ENCODE measurements at places on chromosomes 12 and 14.

DNA sequence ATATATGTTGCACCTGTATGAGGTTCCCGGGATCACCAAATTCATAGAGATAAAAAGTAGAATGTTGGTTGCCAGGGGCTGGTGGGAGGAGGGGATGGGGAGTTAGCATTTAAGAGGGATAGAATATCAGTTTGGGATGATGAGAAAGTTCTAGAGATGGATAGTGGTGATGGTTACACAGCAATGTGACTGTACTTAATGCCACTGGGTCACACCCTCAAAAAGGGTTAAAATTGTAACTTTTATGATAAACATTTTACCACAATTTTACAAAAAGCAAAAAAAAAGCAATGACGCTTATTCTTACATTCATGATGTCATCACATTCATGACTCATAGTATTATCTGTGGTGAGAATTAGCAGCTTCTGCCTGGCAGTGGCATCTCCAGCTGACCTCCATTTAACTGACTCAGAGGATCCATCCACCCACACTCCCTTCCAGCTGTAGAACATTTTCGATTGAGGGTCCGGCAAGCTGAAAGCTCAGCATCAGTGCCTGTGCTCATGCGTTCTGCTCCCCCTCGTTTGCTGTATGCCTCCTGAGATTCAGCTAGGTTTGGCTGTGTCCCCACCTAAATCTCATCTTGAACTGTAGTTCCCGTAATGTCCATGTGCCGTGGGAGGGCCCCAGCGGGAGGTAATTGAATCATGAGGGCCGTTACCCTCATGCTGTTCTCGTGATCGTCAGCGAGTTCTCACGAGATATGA lies 64.8 kb upstream of the TMEM260 start:
- DNase-seq = no peak

- DNase-seq = no peak
Measured at GRCh38 chr12:123153906-123154305, 3.0 kb upstream of the PITPNM2 start.

DNA sequence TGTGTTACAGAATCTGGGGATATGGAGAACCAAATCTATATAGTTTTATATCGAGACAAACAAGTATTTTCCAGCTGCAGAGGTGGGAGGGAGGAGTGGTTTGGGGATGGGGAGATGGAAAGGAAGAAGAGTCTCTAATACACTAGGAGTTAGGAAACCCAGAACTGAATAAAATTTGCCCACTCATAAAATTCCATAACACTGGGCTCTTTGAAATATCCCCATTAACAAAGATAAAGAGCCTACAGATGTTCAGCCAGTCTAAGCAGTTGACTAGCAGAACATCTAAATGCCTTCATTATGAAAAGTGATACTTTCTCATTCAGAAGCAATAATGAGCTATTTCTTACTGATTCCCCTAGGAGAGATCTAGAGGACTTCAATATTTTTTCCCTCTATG lies 151.7 kb upstream of the GZMB start:
- no peak for DNase-seq

DNA sequence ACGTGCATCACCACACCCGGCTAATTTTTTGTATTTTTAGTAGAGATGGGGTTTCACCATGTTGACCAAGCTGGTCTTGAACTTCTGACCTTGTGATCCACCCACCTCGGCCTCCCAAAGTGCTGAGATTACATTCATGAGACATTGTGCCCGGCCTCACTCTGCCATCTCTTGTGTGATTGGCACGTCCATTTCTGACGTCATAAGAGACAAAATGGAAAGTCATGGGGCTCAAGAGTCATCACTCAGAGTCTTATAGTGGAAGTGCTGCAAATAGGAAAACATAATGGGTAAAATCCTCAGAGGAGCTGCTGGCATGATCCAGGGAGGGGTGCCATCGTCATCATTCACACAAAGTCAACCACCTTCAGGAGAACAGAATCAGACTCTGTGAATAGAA lies 54.2 kb upstream of the GPATCH2L start:
- no peak for DNase-seq

DNA sequence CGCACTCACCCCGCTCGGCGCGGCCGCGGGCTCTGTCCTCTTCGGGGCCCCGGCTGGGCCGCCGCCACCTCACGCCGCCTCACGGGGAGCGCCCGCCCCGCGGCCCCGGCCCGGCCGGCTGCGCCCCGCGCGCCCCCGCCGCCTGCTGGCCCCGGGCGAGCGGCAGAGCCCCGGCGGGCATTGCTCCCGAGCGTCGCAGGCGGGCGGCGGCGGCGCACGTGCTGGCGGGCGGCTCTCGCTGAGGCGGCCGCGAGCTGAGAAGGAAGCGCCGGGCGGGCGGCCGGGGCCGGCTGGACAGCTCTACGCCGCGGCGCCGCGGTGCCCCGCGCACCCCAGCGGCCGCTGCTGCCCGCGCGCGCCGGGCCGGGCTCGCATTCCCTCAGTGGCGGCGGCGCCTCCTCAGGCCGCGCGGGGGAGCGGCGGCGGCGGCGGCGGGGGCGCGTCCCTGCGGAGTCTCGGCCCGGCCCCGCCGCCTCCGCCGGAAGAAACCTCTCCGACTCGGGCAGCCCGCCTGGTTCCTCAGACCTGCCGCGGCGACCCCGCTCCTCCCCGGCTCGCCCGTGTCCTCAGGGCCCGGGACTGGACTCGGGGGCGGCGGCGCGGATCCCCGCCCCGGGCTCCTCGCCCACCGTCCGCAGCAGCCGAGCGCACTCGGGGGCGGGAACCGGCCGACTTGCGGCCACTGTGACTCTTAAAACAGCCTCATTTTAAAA lies at the start of gene PITPNM2:
Gene PITPNM2 (minus strand): TSS at position 347 of the 713 bp plus-strand sequence. CDS start 116,500 bp downstream, outside the sequence.
- DNase-seq = no peak

- no peak for DNase-seq
Measured at GRCh38 chr12:114711689-114712152, 27.7 kb upstream of the TBX3 start.

- no peak for DNase-seq
Measured at GRCh38 chr12:80222261-80222660, 122.9 kb downstream of the OTOGL start.

DNA sequence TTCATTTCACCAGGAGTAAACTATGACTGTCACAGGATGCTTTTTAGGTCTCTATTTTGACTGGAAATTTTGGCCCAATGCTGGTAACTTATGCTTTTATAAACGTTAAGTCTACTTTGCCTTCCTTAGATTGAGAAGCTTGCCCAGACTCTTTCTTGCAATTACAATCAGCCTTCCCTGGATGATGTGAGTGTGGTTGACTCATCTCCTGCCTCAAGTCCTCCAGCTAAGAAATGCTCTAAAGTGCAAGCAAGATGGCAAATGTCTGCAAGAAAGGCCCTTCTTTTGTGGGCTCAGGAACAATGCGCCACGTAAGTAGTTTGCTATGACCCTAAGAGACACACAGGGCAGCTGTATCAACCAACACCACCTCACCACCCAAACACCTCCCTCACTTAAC lies 96.9 kb downstream of the SYNE2 start:
- no peak for DNase-seq

DNA sequence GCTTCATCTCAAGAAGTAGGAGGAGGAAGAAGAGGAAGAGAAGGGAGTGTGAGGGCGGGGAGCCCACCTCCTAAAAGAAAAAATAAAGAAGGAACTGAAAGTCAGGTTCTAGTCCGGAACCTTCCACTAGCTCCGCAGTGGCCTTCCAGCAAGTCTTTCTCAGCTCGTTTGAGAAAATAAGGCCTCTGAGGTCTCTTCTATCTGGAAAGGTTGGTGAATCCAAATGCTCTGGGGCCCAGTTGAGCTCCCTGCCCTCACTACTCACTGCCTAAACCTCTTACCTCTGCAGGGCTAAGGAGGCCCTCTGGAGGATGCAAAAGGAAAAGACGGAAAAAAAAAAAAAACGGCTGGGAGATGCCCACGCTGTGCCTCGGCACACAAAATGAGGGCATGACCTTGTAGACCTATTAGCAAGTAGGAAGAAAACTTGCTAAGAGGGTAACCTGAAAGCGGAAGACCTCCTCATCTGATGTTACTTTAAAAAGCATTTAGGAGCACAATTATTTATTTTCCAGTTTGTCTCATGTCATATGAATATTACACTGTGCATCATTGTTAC lies 35.9 kb downstream of the FBLN5 start:
- DNase-seq = no peak

- DNase-seq = no peak
Measured at GRCh38 chr12:103482365-103482764, 13.4 kb downstream of the C12orf42 start.

GRCh38 chr12:67364228-67364627 lies 95.1 kb downstream of the CAND1 start:
- no peak for DNase-seq

DNA sequence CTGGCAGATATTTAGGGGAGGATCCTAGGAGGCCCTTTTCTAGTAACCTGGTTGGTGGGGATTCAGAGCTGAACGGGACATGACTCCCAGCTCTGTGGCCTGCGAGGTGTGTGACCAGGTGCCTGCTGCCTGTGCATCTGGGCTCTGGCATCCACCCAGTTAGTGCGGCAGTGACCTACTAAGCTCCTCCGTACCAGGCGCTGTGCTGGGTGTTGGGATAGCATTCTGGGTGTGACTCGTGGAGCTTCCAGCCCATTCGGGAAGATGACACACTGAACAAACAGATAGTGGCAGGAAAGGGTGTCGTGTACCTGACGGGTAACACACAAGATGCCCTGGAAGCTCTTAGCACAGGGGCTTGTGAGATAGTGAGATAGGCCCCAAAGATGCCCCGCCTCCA lies 80.9 kb downstream of the ACACB start:
- no peak for DNase-seq

- no peak for DNase-seq
Measured at GRCh38 chr12:31965090-31965489, 5.9 kb downstream of the RESF1 start.

- no peak for DNase-seq
Measured at GRCh38 chr14:22606380-22606779, 8.3 kb downstream of the ABHD4 start.

DNA sequence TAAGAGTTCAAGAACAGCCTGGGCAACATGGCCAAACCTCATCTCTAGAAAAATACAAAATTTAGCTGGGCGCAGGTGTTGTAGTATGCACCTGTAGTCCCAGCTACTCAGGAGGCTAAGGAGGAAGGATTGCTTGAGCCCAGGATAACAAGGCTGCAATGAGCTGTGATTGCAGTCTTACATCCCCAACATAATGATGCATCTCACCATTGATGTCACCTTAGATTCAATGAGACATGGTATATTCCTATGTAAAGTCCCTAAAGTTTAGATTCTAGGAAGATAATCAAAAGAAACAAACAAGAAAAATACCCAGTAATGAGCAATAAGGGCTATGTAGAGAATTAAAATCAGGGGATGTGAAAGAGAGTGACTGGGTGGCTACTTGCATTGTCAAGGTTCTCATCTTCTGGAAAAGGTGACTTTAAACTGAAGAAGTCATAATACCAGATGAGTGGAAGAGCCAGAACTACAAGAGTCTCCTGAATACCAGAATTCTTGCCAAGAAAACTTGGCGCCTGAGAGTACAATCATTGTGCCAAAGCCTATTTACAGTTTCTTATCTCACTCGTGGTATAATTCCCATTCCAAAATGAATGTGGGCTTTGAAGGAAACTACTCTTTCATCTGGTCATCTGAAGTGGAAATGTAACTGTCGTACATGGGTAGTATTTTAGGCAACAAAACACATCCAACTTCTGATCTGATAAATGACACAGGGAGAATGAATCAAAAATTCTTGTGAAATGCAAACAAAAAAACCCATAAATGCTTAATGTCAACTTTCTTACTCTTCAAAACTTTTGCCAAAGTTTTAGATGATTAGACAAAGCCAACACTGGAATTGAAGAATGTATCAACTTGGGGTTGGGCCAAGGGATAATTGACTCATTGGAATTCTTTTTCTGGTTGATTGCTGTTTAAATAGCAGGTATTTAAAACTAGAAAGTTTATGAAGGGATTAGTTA lies 81.1 kb upstream of the ST8SIA1 start:
- DNase-seq = no peak

DNA sequence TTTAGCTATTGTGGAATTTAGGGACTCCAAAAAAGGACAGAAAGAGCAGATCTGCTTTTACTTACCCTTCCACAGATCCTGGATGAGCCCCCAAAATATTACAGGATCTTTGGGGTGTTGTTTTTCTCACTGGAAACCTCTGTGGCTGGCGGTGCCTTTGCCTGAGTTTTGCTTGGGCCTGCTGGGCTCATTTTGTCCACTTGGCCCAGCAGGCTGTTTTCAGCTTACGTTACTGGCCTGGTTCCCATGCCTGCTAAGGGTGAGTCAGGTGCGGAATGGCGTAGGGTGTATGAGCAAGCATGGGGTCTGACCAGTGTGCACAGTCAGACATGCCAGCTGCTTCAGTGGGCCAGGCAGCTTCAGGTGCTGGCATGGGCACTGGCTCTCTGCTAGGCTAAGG lies 45.8 kb downstream of the HSD17B6 start:
- DNase-seq = no peak

DNA sequence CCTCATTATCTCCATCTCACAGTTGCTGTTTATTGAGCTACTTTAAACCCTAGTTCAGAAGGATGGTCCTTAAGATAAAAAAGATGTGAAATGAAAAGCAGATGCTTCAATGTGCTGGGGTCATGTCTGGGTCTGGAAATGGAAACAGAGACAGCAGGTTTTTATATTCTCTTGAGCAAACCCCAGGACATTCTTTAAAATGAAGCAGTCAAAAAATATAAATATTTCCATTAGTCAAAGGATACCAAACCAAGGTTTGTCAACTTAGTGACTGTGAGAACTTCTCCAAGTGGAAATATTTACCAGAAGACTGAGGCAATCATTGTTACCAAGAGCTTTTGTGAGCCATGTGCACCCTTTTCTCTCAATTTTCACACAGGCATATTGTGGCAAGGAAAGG lies 102.5 kb upstream of the DIO2 start:
- DNase-seq = no peak

DNA sequence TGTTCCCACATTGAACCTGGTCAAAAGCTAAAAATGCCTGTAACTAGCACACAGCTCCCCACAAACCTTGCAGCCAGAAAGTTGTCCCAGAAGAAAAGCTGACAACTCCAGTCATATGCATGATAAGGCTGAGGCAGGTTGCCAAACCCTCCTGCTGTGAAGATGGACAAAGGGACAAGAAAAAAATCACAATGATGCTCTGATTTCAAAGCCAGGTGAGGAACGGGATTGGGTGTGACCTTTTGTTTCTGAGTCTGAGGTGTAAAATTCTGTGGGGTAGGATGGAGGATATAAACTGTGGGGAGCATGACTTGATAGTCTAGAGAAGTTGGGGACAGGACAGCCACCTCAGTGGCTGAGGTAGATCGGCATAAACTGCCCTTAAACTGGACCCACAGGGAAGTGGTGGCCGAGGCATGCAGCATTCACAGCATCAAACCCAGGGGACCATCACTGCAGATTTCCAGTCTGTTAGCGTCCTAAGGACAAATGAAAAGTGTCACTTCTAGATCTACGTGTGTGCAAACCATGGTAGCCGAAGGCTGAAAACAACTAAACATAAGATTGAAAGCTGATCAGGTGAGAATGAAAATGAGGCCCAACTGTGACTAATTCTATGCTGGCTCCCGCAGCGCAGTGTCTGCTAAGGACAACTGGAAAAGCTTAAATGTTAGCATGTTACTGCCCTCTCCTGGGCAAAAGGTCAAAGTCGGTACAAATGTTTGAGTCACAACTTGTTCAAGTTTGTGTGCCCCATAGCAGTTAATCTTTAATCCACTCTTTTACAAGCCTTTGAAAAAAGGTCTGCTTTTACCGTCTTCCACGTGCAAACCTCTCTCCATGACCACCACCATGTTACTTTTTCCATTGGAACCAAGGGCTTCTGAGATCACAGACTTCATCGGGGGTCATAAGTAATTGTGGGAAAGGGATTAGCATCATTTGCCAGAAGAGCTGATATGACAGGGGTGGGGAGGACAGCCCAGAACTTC lies 39.8 kb downstream of the GRIN2B start:
- peak; percentile 16 for DNase-seq

Measured in NCI-H187 (cell line).